ENCODE measurements at places on chromosomes 2 and 18. TPM values are rescaled to one million over a fixed set of nuclear protein-coding genes. Genes with fewer than 3 reads are reported as not detected.

GRCh38 chr2:75379476-75380210 lies 180.3 kb upstream of the TACR1 start:
- DNase-seq: no peak

- DNase-seq: peak; percentile 42
These were observed 25.8 kb downstream of the SPEG start for GRCh38 chr2:219460424-219460926.

Gene LIPG
- total RNA-seq: 32.6 TPM

GRCh38 chr18:24584205-24584604 lies 123.8 kb downstream of the HRH4 start:
- no peak for DNase-seq

- no peak for DNase-seq
These were observed 13.4 kb upstream of the PDIA6 start for GRCh38 chr2:10826026-10826425.

- peak; percentile 93 for DNase-seq
These were observed 72.3 kb downstream of the IL1R2 start for GRCh38 chr2:102063941-102064678.

- peak; percentile 59 for DNase-seq
These were observed 17.8 kb upstream of the PMAIP1 start for GRCh38 chr18:59881728-59882656.

Gene CPO
- total RNA-seq: not detected

DNA sequence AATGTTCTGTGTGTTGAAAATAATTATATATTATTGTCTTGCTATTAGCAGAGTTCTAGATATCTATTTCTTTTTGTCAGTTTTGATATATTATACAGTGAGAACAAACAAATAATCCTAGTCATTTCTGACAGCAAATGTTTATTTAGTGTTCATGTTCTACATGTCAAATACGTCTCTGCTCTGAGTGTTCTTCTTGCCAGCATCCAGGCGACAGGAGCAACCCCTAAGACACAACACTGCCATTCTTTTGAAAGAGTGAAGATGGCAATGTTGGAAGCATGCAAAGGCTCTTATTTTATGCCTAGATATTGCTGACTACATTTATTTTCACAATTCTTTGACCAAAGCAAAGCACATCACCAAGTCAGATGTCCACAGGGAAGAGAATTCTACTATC lies 1556.6 kb upstream of the TMEFF2 start:
- no peak for DNase-seq

GRCh38 chr2:70641263-70641784 lies 87.7 kb upstream of the TGFA start:
- peak; percentile 69 for DNase-seq

DNA sequence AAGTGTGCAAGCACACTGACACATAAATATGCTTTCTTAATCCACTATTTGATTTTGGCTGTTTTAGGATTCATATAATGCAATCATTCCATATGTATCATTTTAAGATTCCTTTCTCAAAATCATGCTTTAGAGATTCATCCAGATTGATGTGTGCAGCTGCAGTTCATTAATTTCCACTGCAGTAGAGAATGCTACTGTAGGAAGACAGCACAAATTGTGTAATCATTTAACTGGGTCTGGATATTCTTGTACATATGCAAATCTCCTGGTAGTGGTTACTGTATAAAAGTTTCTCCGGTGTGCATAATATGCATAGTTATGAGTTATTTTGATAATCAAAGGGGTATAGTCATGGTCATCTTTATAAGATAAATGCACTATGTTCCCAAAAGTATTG lies 502.5 kb upstream of the ACVR2A start:
- no peak for DNase-seq

Gene PDCD1
- total RNA-seq: not detected

DNA sequence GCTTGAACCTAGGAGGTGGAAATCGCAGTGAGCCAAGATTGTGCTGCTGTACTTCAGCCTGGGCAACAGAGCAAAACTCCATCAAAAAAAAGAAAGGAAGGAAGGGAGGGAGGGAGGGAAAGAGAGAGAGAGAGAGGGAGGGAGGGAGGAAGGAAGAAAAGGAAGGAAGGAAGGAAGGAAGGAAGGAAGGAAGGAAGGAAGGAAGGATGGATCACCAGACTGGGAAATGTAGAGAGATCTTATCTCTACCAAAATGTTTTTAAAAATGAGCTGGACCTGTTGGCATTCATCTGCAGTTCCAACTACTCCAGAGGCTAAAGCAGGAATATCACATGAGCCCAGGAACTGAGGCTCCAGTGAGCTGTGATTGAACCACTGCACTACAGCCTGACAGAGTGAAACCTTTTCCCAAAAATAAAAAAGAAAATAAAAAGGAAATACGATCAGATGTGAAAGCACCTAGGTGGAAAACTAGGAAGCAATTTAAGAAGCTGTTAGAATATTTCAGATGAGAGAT lies 239.4 kb downstream of the CDH7 start:
- no peak for DNase-seq

GRCh38 chr2:235575904-235576303 lies 82.1 kb downstream of the AGAP1 start:
- no peak for DNase-seq

DNA sequence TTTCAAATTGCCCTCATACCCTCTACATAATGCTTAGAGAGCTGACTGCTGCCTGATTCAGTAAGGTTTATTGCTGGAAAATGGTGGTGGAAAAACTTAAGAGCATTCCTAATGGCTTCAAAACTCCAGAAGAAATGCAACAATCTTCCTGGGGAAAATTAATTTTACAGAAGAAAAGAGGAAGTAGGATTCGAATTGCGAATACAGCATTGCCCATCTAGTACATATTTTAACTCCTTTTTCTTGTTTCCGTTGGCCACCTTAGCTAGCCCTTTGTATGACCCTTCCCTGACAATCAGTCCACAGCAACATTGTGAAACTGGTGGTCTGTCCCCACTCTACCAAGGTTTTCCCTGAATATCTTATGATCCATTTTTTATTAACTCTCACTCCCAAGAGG lies 224.7 kb downstream of the MTX2 start:
- DNase-seq: no peak

DNA sequence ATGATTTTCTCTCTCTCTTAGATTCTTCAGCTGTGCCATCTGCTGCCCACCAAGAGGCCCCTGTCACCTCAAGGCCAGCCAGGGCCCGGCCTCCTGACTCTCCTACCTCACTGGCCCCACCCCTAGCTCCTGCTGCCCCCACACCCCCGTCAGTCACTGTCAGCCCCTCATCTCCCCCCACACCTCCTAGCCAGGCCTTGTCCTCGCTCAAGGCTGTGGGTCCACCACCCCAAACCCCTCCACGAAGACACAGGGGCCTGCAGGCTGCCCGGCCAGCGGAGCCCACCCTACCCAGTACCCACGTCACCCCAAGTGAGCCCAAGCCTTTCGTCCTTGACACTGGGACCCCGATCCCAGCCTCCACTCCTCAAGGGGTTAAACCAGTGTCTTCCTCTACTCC lies 9.4 kb upstream of the GMPPA start:
- no peak for DNase-seq

GRCh38 chr2:39408351-39409136 lies 28.5 kb downstream of the MAP4K3 start:
- DNase-seq: no peak

Gene STK36
- 13.9 TPM for total RNA-seq

GRCh38 chr2:179336782-179337534 lies 72.3 kb upstream of the SESTD1 start:
- peak; percentile 5 for DNase-seq

DNA sequence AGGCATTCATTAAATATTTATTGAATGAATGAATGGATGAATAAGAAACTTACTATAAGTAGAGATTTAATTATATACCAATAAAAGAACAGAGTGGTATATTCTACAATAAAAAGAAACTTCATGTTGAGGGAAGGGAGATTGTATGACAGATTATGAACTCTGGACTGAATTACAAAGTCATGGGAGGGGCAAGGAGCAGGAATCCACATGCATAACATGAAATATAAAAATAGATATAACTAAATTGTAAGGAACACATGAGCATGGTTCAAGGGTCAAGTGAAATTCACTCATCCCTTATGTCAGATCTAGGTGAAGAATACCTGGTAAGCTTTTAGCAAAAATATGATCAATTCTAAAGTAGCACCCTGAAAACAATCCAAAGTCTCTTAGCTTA lies 27.1 kb upstream of the TLK1 start:
- DNase-seq: no peak

DNA sequence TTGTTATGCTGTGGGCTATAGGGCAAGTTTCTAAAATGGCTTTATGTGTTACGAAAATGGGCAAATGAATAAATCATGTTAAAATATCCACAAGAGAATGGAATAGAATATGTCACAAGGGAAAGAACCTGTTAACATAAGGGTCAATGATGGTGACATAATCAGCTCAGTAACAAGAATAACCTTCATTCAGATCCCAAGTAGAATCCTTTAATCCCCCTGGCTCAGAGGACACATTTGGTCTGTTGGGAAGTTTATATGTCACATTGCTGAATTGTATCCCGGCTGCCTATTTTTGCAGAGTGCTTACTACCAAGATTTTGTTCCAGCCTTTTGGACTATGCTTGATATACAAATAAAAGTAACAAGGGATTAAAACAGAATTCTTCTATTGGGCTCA lies 13.1 kb upstream of the LGALSL start:
- DNase-seq: no peak

GRCh38 chr18:47737956-47738355 lies 192.5 kb downstream of the SMAD2 start:
- no peak for DNase-seq

- peak; percentile 98 for DNase-seq
These were observed at the start of gene PPP3R1 for GRCh38 chr2:68252400-68253218. Gene PPP3R1 (minus strand): TSS chr2:68252532. CDS start chr2:68252127, 405 bp downstream.

DNA sequence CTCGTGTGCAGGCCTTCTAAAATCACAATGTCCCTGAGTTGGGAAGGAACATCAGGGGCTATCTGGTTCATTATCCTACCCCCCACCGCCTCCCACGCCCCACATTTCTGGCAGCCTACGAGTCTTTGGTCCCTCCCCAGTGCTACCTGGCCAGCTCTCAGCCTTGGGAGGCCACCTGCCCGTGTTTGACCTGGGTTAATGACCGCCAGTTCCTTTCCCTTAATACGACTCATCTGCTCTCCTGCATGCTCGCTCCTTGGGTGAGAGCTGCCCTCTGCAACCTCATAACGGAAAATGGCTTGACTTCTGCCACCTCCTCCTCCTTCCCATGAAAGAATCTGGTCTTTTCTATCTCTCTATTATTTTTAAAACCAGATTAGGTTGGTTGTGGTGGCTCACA lies 112.5 kb downstream of the NEDD4L start:
- no peak for DNase-seq

Gene ANKRD30B
- not detected for total RNA-seq

- DNase-seq: no peak
These were observed 177.7 kb downstream of the SEPTIN10 start for GRCh38 chr2:109435901-109436598.

Gene TTLL4
- 13.7 TPM for total RNA-seq
